ENCODE measurements at places on chromosomes 13 and 19.

GRCh38 chr19:2703691-2704216 is 1.3 kb upstream of the GNG7 start:
- no peak for DNase-seq

- no peak for DNase-seq
These were observed 2.0 kb upstream of the ELL start for GRCh38 chr19:18523841-18524240.

GRCh38 chr13:99982036-99982730 is 599 bp downstream of the ZIC2 start:
- no peak for DNase-seq

DNA sequence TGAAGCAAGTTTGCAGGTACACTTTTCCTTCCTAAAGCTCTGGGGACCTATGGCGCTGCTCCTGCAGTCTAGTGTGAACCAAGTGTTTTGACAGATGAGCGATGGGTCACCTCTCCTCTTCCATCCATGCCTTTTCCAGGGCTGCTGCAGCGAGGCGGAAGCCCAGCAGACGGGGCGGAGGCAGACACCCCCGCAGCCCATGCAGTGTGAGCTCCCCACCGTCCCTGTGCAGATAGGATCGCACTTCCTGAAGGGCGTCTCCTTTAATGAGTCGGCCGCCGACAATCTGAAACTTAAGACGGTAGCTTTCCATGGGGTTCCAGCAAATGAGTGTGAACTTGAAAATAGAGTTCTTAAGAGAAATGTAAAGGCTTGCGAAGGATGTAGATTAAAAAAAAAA is 37.1 kb upstream of the GPI start:
- DNase-seq, result no peak

DNA sequence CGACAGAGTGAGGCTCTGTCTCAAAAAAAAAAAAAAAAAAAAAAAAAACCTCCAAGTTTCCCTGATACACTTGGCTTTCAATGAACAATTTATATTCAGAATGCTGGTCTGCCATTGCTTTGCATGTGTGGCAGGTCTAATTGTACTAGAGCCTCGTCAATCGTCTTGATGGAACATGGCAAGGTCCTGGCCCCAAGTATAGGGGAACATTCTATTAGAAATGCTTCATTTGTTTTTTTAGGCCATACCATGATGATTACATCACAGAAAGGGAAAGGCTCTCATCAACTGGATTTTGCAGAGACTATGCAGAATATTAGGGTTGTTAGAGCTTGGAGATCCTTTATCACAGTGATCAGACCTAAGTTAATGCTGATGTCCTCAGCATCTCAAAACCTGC is 28.0 kb downstream of the SPRY2 start:
- no peak for DNase-seq

DNA sequence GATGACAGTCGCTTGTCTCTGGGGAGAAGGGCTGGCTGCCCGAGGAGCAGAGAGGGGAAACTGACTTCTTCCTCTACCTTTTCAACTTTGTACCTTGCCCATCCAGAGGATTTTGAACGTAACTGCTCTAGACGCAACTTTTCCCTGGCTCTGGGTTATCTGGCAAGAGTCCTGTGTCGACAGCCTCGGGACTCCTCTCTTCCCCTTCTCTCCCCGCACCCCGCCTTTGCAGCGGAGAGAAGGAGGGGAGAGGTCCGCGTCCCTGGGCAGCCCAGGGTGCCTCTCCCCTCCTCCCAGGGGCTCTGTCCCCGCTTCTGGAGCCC is 574 bp downstream of the SH3GL1 start:
- peak; percentile 36 for DNase-seq

GRCh38 chr19:32662186-32662585 is 12.8 kb downstream of the ANKRD27 start:
- no peak for DNase-seq

DNA sequence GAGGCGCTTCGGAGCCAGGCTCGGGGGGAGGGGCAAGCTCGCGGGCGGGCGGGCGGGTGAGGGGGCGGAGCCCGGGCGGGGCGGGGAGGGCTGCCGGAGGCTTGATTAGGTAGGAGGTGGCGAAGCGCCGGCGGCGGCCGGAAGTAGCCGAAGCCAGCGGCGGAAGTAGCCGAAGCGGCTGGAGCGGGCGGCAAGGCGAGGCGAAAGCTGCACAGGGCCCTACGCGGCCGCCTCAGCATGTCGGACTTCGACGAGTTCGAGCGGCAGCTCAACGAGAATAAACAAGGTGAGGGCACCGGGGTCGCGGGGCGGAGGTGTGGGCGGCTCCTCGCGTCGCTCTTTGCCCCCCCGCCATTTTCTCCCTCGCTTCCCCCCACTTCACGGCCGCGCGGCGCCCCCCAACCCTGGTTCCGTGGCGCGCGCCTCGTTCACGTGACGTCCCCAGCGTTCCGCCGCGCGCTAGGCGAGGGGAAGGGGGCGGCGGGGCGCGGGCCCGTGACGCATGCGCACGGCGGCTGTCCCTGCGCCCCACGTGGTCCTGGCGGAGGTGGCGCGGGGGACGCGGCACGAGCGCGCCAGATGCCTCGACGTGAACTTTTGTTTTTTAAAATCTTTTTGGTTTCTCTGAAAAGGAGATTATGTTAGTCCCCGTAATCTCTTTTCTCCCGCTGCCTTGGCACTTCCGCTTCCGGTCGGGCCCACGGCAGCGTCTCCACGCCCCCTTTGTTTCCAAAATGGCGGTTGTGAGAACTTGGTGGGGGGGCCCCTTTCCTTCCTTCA is at the start of gene U2AF2:
U2AF2 (plus strand) TSS at position 168 of the 780 bp plus-strand sequence; CDS start at position 238, 70 bp downstream.
- DNase-seq, result peak; percentile 95

- DNase-seq, result no peak
These were observed 16.3 kb downstream of the POP4 start for GRCh38 chr19:29622166-29623070.

DNA sequence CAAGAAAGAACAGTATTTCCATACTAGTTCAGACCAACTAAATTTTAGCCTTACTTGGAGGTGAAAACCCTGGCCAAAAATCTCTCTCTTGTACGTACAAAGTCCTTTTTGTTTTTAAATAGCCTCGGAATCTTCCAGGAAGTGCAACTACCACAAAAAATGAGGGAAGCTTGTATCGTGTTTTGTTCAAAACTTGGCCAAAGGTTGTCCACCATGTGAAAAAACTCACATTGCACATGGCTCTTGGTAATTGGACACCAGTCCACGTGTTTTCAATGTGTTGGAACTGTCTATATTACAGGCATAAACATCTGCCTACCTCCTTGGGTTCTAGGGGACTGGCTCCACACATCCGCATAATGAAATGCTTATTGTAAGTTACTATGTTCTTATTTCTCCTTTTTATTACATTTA is 15.2 kb upstream of the STRN4 start:
- DNase-seq, result no peak

DNA sequence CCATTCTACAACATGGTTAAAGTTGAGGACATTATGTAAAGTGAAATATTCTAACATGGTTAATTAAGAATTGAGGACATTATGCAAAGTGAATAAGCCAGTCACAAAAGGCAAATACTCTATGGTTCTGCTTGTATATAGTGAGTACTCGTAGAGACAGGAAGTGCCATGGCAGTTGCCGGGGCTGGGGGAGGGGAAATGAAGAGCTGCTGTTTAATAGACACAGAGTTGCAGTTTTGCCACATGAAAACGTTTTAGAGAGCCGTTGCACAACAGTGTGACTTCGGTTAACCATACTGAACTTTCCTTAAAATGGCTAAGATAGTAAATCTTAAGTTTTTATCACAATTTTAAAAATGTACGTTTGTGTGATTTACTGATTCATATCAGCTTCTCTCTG is 176.9 kb downstream of the SHISA2 start:
- DNase-seq, result no peak

- DNase-seq, result no peak
These were observed 10.2 kb upstream of the TMEM160 start for GRCh38 chr19:47058621-47059022.

DNA sequence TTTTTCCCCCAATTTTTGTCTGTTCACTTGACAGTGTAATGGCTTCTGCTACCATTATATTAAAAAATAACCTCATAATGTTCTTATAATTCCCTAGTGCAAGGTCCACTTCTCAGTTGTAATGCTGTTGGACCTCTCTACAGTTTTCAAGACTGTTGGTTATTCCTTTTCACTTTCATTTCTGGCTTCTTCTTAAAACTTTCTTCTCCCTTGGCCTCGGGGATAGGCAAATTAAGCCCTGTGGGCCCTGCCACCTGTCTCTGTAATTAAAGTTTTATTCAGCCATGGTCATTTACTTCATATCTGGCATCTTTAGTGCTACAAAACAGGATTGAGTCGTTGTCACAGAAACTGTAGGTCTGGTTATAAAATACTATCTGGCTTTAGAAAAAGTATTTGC is 313.5 kb downstream of the KLF12 start:
- peak; percentile 27 for DNase-seq

GRCh38 chr13:22278336-22278929 is 607.6 kb downstream of the FGF9 start:
- DNase-seq, result no peak

GRCh38 chr19:33394006-33394722 is 20.7 kb downstream of the CEBPG start:
- DNase-seq, result no peak

- no peak for DNase-seq
These were observed 68.6 kb upstream of the KL start for GRCh38 chr13:32947411-32948276.
